ENCODE measurements at places on chromosomes 12 and 14.

GRCh38 chr14:94571395-94571794 lies 9.8 kb upstream of the SERPINA5 start:
- no peak for DNase-seq

DNA sequence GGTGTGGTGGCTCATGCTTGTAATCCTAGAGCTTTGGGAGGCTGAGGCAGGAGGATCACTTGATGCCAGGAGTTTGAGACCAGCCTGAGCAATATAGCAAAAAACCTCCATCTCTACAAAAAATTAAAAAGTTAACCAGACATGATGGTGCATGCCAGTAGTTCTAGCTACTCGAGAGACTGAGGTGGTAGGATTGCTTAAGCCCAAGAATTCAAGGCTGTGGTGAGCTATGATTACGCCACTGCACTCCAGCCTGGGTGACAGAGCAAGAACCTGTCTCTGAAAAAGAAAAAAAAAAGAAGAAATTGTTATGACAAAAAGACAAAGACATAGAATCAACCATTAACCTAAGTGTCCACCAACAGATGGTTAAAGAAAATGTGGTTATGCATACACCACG lies 2.1 kb upstream of the ATP23 start:
- DNase-seq, result no peak

GRCh38 chr14:24632761-24633160 lies 1.2 kb downstream of the GZMB start:
- no peak for DNase-seq

GRCh38 chr12:93461503-93461902 lies 5.8 kb upstream of the MRPL42 start:
- no peak for DNase-seq

- DNase-seq, result no peak
These were observed 133.9 kb downstream of the SPTSSA start for GRCh38 chr14:34328178-34328577.

DNA sequence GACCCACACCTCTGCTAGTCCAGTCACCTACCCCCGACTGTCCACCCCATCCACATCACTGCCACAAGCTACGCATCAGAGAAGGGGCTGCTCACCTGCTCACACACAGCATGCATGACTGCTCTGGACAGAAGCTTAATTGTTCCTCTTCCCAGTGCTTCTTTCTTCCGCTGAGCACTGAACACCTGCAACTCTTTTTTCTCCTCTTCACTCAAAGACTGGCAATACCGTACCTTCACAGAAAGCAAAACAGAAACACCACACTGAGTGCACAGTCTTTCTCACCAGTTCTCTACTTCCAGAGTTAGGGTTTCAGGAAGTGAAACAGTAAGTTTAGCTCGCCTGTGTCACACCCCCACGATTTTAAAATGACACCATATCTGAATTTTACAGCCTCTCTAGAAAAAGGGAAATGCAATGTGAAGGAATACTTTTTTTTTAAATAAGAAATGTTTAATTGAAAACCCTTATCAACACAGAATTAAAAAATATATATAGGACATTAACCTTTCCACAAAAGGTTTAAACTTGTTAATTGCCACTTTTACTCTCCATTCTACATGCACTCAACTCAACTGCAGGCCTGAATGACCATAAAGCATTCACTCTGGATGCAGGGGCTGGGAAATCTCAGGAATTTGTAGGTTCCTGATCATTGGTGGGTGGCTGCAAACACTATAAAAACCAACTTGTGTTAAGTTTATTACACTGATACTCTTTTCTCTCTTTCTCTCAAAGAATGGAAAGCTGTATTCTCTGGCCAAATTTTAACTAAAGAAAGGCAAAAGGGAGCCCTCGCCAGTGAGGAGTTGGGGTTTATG lies 120.0 kb downstream of the PRICKLE1 start:
- DNase-seq, result no peak

DNA sequence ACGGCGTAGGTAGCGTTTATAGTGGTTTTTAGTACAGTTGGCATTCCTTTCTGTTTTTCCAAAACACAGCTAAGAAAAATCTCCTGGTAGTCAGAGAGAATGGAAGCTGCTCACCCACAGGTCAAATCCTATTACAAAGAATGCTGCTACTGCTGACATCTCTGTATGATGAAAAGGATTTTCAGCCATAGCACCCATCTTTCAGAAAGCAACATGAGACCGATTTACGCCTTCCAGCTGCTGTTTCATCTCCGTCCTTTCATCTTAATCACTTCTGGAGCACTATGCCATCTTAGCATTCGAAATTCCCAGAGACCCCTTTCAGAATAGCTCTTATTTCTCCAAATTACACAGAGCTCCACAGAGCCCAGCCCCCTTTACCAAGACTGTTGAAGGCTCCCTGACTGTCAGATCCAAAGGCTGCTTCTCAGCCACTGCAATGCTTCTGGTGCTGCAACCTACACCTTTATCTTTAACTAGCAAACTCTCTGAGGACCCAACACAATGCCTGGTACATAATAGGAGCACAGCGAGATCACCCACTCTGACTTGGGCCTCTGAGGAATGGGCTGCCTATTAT lies 211.8 kb downstream of the NEDD1 start:
- DNase-seq, result no peak

DNA sequence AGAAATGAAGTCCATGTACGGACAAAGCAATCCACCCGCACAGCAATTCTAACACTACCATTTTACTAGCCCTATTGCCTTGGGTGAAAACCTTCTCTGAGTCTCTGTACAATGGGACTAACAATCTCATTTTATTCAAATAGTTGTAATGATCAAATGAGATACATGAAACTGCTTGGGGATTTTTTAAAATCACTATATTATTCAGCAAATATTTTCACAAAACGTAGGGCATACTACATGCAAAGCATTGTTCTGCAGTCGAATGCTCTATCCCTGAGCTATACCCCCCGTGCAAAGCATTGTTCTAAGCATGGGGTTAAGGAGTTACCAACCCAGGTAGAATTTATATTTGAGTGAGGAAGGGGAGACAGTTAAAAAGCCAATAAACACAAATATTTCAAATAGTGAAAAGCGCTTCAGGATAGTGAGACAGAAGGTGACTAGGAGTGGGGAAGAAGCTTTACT lies 554 bp upstream of the ATF7 start:
- no peak for DNase-seq

DNA sequence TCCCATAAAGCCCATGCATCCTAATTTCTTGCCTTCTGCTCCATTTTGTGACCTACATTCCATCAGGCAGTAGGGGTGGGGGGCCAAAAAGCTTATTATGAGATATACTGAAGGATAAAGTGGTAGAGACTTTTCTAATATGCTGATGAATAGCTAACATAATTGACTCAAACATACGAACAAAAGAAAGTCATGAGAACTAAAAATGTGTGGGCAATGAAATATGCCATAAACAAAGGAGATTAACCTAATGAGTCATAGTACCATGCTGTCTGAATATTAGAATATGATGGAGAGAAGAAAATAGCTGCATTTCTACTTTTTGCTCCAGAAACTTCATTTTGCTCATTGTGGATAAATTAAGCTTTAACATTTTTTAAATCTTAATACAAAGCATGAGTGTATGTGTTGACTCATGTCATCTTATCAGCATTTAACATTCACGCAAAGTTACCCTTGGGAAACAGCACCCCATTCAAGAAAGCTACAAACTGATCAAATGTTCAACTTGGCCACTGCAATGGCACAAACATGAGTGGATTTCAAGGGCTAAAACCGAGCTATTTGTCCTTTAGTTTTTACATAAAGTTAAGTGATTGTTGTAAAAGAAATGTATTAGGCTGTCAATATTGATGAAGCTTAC lies 64.0 kb upstream of the DIO2 start:
- DNase-seq, result no peak

GRCh38 chr12:110885152-110885840 lies 35.1 kb downstream of the MYL2 start:
- DNase-seq, result no peak

- DNase-seq, result no peak
These were observed 423.8 kb downstream of the NRXN3 start for GRCh38 chr14:78593949-78594348.

DNA sequence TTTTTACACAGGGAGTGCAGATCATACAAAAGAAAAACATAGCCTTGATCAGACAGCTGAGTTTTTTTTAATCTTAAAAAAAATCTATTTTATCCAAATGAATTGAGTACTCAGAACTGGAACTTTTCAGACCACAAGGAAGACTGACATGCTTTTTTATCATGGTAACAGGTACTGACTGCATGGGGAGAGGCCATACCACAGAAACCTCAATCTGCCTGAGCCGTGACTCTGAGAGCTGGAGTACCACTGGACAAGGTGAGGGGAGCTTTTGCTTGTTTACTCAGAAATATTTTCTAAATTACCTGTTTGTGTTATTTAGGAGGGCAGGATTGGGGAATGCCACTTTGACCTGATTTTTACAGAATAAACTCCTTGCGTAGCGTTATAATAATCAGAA lies 143.9 kb downstream of the ALX1 start:
- DNase-seq, result no peak

DNA sequence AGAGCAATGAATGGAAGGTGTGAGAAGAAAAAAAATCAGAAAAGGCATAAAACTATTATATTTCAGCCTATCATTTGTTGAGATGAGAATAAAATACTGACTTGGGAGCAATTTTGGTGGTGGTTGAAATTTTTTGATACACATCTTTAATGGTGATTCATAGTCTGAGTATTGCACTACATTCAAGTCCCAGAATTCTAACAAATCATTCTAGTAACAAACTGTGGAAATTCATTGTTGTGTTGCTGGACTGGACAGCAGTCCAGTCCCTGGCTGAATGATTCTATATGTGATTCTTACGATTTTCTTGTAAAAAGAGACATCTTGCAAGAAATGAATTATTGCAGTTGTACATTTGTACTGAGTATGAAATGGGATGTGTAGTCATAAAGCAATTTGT lies 268.6 kb downstream of the TRHDE start:
- DNase-seq, result no peak

- no peak for DNase-seq
These were observed 6.0 kb upstream of the SLC6A12 start for GRCh38 chr12:219891-220352.

DNA sequence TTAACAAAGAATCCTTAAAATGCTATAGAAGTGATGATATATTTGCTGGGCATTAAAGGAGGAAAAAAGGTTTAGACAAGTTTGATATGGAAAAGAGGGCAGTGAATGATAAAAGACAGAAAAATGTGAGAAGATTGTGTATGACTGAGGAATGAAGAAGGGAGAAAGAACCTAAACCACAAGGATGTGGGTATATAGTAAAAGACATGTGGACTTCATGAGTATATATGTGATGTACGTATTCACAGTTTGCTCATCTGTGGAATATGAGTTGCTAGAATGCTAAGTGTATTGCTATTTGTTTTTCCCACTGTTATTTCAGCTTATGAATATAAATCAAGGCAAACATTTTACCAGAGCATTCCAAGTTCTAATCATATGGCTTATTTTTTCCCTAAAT lies 2.1 kb upstream of the SLC16A7 start:
- DNase-seq, result no peak

- DNase-seq, result no peak
These were observed 118.3 kb downstream of the LRIG3 start for GRCh38 chr12:58801986-58802385.

GRCh38 chr12:52673217-52673616 lies 7.0 kb downstream of the KRT1 start:
- DNase-seq, result no peak

DNA sequence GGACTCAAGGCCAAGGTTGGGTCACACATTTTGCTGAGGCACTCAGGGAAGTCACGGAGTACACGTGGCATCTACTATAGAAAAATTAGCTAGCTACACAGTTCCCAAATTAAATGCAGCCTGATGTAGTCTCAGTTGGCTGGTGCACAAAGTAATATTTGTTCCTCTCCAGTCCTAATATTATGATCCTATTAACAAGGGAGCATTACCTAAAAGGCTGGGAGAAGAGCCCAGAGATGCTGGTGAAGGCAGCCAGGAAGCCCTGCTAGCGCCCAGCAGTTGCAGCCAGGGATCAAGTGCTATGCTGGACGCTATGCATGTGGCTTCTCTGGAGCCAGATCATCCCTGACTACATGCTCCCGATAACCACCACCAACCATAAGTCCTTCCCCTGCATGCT lies 88.0 kb upstream of the GSC start:
- DNase-seq, result no peak

DNA sequence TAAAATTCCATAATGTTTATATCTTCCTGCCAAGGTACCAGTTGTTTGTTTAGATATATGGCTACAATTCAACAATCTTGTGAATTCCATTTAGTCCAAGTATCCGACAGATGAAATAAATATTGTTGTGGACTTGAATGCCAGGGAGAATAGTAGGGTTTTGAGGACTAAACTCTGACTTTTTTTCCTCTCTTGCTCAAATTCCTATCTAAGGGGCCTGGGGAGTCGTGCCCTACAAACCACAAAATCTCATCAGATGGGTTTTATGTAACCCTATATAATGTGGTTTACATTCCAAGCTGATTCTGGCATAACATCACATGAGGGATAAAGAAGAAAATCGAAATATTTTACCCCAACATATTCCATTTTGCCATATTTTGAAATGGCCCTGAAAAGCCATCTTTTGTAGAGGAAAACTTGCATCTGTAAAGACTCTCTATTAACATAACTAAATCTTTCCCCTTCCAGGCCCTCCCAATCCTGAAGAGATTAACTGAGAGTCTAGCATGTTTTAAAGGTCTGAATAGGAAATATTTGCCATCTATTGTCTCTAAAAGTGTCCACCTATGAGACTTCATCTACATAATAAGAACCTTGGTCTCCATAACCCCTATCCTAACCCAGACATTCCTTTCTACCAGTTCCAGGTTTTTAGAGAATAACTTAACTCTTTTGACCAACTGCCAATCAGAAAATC lies 184.7 kb upstream of the KITLG start:
- no peak for DNase-seq

- no peak for DNase-seq
These were observed 6.0 kb downstream of the ORAI1 start for GRCh38 chr12:121632069-121632970.

- DNase-seq, result no peak
These were observed 120.2 kb upstream of the DNM1L start for GRCh38 chr12:32558903-32559302.

DNA sequence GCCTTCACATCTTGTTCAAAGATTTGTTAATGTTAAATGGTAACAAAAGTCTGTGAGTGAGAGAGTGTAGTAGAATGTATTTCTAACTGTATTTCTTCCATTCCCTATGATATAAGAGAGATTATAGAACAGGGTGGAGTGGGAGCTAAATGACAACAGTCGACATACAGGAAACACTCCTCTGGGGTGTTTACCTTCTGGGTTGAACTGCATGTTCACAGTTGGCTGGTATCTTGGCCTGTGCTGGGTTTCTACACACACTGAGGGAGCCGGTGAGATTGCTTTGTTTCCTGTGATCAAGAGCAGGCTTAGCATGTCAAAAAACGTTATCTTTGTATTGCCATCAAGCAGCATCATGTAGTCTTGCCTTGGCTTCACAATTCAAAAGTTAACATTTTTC lies 274.3 kb upstream of the FAR2 start:
- no peak for DNase-seq
